Pericardium fibroblast (primary cell): ENCODE measurements at places on chromosomes 13 and 19. TPM values are rescaled to one million over a fixed set of nuclear protein-coding genes. Genes with fewer than 3 reads are reported as not detected.

CCDC61 gene
- total RNA-seq, result 2.6 and 8.5 TPM in 2 replicates

OR4F17 gene
- not detected in 2 replicates for total RNA-seq

ZNF470 gene
- 2.1 and 3.4 TPM in 2 replicates for total RNA-seq

ZNF497 gene
- 0.17 and 0.47 TPM in 2 replicates for total RNA-seq

RRAS gene
- total RNA-seq, result 93.1 and 141 TPM in 2 replicates

MATK gene
- total RNA-seq, result not detected in 2 replicates

ZNF729 gene
- not detected in 2 replicates for total RNA-seq

MTUS2 gene
- total RNA-seq, result not detected in 2 replicates

DZIP1 gene
- 24.3 and 31.7 TPM in 2 replicates for total RNA-seq
